Activated T-cell treated with anti-CD3 and anti-CD28 coated beads, Interleukin-2, amount 50 U/mL, for 72 hours (primary cell): ENCODE measurements at places on chromosomes 11 and 22.

- DNase-seq: no peak
Observed at GRCh38 chr11:71302534-71302909, 50.1 kb upstream of the SHANK2 start.

DNA sequence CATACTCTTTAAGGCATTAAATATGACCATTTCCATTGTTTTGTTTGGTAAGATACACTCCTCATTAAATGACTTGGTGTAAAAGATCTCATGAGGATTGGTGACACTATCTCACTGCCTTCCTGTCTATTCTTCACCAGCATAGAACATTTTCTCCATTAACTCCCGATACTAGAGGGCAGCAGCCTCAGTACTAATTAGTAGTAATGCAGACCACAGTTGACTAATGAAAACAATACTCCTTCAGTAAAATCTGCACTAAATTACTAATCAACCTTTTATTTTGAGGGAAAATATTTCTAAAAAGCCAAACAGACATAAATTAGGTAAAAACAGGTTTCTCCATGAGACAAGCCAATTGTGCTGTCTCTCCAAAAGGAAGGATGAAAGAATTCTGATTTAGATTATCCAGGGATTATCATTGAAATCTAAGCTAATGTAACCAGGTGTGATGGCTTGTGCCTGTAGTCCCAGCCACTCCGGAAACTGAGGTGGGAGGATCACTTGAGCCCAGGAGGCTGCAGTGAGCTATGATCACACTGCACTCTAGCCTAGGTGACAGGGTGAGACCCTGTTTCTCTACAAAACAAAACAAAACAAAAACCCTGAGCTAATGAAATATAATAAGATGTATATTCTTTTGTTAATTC is 9.4 kb downstream of the PGM2L1 start:
- peak; percentile 73 for DNase-seq

- DNase-seq: no peak
Observed at GRCh38 chr11:36273110-36273509, 16.1 kb downstream of the COMMD9 start.

DNA sequence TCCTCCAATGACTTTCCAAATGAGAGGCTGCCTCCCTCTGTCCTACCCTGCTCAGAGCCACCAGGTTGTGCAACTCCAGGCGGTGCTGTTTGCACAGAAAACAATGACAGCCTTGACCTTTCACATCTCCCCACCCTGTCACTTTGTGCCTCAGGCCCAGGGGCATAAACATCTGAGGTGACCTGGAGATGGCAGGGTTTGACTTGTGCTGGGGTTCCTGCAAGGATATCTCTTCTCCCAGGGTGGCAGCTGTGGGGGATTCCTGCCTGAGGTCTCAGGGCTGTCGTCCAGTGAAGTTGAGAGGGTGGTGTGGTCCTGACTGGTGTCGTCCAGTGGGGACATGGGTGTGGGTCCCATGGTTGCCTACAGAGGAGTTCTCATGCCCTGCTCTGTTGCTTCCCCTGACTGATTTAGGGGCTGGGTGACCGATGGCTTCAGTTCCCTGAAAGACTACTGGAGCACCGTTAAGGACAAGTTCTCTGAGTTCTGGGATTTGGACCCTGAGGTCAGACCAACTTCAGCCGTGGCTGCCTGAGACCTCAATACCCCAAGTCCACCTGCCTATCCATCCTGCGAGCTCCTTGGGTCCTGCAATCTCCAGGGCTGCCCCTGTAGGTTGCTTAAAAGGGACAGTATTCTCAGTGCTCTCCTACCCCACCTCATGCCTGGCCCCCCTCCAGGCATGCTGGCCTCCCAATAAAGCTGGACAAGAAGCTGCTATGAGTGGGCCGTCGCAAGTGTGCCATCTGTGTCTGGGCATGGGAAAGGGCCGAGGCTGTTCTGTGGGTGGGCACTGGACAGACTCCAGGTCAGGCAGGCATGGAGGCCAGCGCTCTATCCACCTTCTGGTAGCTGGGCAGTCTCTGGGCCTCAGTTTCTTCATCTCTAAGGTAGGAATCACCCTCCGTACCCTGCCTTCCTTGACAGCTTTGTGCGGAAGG is 2.9 kb downstream of the APOC3 start:
- DNase-seq: no peak

- peak; percentile 18 for DNase-seq
Observed at GRCh38 chr22:19448076-19448607, 631 bp upstream of the C22orf39 start.

GRCh38 chr11:34630544-34630943 is 9.7 kb downstream of the EHF start:
- no peak for DNase-seq

DNA sequence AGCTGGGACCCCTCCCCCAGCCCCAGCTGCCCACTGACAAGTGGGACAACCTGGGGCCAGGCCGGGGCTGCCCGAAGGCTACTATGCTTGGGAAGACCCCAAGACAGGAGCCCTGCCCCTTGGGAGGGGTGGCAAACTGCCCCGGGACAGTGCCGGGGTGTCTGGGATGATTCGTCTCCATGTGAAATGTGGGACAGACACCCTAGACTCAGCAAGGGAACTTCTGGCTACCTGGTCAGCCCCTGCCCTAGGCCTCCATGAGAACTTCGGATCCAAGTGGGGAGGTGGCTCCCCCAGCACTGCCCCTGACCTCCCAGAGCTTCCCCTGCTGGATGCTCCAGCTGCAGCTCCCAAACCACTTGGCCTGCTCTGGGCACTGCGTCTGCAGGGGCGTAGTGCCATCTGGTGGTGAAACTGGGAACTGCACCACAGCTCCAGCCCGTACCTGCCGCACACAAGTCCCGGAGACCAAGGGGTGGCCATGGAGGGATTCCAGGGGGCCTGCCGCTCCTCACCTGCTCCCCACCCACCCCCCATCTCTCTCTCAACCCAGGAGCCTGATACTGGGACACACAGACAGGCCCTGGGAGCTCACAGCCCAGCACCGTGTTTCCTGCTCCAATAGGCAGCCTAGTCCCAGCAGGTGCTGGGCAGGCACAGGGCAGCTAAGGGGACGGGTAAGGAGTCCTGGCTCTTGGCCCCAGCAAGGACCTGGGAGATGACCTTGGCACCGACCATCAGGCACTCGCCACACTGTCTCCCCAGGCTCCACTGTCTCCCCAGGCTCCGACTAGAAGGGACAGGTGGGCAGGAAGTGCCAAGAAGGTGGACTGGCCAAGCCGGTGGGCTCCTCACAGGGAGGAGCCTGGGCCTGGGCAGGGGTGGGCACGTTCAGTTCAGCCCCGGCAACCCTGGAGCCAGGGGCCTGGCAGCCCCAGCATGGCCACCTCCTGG is 194.1 kb downstream of the IGLL1 start:
- DNase-seq: peak; percentile 84

- DNase-seq: no peak
Observed at GRCh38 chr11:130023204-130023603, 20.6 kb upstream of the PRDM10 start.

DNA sequence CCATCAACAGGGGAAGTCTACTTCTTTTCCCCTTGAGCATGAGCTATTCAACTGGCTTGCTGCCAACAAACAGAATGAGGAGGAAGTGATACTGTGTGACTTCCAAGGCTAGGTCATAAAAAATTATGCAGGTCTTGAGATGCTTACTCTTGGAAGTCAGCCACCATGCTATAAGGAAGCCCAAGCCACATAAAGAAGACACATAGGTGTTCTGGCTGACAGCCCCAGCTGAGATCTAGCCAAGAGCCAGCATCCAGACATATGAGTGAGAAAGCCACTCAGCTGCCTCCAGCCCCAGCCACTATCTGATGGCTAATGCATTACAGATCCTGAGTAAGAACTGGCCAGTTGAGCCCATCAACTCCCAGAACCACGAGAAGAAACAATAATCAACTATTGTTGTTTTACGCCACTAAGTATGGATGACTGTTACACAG is 31.0 kb upstream of the PPP2R1B start:
- DNase-seq: no peak

DNA sequence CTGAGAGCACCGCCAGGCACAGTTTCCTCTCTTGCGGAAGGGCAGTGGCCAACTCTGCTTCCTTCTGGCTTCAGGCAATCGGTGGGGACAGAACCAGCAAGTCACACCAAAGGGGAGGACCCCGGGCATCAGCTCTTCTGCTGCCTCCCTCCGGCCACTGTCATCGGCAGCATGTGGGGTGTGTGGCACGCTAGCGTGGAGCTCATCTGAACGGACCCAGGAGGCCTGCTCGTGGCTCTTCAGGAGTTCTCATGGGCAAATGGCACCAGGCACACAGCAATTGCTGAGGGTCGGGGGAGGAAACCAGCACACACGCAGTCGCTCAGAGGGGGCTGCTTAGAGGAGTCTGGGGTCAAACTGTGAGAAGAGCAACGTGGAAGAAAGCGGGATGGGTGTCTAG is 26.9 kb downstream of the B3GAT1 start:
- no peak for DNase-seq

DNA sequence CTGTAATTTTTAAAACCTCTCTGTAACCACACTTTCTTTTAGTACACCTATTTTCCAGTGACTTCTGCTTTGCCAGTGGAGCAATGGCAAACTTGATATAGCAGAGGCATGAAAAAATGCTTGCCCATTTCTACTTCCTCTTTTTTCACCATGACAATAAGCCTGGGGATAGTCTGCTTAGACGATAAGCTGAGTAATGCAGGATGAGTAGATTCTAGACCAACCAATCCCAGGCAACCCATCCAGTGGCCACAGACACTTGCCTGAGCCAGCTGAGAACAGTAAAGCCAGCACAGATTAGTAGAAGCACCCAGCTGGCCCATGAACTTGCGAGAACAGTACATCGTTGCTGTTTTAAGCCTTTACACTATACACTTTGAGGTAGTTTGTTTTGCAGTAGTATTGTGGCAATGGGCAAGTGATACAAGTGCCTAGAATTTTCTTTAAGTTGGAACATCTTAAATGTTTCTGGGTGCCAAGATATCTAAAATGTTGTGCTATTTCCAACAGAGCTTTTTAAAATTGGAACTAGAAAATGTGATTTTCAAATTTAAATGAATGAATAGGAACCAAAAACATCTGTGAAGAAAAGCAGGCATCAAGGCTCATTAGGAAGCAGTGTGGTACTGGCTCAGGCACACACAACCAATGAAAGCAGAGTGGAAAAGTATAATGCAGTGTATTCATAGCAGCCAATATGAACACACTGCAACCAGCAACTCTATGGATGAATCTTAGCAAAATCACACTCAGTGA is 37.7 kb downstream of the DDI1 start:
- DNase-seq: no peak

GRCh38 chr11:66904055-66904454 is 47.2 kb downstream of the LRFN4 start:
- DNase-seq: no peak

DNA sequence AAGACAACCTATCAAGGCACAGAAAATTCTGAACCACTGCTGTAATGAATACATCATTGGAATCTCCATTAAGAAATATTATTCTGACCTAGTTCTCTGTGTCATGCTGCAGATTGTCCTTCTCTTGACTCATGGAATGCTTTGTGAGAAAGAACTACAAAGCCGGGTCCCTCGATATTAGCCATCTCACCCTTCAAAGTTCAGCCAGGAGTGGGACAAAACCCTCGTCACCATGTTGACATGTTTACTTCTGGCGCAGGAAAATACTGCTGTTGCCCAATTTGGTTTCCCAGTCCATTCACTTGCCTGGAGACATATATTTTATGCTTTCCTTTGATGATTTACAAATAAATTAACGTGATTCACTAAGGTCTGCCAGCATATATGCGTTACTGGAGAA is 10.9 kb upstream of the WT1 start:
- no peak for DNase-seq

GRCh38 chr11:59918987-59919589 is 19.1 kb upstream of the OOSP1 start:
- DNase-seq: peak; percentile 34
